Activated CD4-positive, CD25-positive, alpha-beta regulatory T cell (primary cell): ENCODE measurements at places on chromosomes 5 and 9.

DNA sequence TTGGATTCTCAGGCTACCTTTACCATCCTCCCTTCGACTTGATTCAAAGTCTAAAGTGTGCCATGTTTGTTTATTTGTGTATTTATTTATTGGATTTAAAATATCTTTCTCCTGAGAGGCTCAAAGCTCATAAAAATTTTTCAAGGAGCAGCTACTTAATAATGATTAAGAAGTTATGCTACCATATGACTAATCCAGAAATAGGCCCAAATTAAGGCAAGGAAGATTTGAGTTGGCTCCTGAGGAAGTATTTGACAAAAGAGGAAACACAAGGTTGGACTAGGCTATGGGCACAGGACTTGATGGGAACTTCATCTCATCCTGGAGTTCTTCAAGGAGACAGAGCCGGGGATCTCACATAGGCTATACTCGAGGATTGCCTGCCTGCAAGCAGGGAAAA, 22.4 kb upstream of the PPP2CA start:
- DNase-seq, result no peak

- DNase-seq, result no peak
Measured at GRCh38 chr9:97740848-97741821, 44.0 kb upstream of the XPA start.

DNA sequence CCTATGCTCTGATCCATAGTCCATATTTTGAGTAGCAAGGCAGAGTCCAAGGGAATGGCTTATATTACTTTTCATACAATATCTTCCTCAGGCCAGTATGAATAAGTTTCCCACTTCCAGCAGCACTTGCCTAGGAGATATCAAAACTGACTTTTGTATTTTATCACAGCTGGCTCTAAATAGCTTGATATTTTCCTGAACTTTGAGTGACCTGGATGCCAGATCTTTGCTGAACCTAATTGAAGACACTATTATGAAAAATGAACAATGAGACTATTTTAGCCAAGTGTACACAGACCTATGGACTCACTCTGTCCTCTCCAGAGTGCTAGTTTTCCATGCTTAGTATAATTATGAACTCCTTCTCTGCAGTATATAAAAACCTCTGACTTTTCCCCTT, 475.6 kb upstream of the PTGER4 start:
- DNase-seq, result no peak

DNA sequence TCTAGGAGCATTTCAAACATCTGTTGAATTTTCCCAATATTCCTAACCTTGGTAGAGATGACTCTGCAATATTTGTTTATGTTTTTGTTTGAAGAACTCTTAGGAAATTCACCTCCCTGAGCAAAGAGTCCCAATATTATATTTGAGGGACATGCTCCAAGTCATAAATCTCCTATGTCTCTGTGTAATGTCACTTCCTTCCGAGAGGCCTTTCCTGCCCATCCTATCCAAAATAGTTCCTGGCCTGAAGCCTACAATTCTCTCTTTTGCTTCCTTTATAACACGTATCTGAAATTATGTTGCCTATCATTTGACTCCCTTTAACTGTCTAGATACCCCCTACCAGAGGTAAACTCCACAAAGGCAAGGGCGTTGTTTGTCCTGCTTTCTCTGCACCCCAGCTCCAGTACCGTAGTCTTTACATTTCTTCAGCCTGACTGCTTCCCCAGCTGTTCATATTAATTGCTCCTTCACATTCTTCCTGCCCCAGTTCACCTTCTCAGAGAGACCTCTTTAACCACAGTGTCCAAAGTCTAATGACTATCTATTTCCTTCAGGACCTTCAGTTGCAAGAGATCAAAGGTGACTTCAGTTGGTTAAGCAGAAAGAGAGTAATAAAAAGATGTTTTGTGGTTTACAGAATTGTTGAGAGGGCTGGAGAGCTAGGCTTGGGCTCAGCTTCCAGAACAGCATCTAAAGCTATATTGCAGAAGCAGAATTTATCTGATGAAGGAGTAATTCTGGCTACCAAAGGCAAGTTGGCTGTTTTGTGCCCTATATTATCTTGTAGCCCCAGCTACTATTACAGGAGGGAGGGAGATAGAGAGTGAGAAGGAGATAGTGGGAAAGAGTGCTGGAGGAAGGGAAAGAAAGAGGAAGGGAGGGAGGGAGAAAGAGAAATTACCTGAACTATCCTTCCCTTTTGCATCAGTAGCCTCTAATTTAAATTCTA, 109.3 kb upstream of the TMEM161B start:
- no peak for DNase-seq

GRCh38 chr9:16265688-16266087, 604.8 kb downstream of the BNC2 start:
- no peak for DNase-seq

DNA sequence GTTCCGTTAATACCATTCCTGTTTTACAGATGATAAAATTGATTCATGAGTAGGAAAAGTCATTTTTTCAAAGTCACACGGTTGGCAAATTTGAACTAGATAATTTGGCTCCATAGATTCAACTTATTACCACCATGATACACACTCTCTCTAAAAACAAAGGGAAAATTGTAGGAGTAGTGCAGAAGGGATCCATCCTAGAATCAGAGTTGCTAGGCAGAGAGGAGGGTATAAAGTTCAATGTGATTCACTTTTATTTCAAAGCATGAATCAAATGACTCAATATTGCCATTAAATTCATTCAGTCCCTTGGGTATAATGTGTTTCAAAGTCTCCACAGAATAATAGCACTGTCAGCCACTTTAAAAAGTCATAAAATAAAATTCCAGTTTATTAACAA, 747.2 kb upstream of the ACO1 start:
- no peak for DNase-seq

DNA sequence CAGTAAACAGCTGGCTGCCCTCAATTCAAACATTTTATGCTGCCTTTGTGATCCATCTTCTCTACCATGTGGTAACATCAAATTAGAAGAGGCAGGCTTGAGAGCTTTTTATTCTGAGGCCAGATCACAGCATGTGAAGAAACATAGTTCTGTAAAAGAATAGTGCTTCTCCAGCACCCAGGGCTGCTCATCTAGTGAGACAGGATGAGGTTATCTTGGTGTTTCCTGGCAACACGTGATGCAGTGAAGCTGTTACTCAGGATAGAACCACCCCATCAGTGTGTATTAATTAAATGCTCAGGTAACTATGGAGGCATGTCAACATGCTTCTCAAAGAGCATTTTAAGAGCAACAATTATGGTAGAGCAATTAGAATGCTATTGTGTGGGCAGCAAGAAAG, 400.5 kb upstream of the ACO1 start:
- DNase-seq, result no peak

- DNase-seq, result no peak
Measured at GRCh38 chr5:160720822-160721221, 131.2 kb downstream of the ATP10B start.

GRCh38 chr9:34500623-34501267, 22.0 kb downstream of the ENHO start:
- peak; percentile 36 for DNase-seq

DNA sequence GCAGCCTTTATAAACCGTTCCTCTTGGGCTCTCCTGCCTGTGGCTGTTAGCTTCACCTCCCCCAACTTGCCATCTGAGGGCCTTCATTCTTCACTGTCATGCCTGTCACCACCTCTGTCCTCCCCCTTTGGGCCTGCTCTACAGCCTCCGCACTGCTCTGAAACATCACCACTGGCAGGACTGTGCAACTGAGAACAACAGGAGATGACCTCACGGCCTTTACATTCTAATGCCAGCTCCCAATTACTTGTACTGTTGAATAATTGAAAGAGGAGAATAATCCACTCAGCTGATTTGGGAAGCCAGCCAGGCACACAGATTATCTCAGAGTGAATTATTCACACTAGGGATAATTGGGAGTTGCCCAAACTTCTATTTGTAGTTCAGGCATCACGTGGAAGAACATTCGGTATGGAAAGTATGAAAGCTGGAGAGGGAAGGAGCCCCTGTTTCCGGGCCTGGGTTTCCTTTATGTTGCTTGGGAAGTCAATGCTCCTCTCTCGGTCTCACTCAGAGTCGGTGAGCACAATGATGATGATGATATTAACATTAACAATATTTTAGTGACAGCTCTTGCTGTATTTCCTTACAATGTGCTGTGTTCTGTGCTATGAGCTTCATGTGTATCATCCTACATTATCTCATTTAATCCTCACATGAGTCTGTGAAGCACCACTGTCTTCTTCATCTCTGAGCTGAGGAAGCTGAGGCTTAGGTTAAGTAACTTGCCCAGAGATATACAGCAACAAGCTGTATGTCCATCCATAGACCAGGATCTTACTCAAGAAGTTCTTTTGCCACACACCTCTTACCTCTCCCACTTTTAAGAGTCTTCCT, 99.3 kb upstream of the LRRTM2 start:
- DNase-seq, result no peak

- peak; percentile 75 for DNase-seq
Measured at GRCh38 chr9:34899535-34900158, 58.4 kb upstream of the PHF24 start.
